ENCODE measurements at places on chromosomes 4 and X. TPM values are rescaled to one million over a fixed set of nuclear protein-coding genes. Genes with fewer than 3 reads are reported as not detected.

DNA sequence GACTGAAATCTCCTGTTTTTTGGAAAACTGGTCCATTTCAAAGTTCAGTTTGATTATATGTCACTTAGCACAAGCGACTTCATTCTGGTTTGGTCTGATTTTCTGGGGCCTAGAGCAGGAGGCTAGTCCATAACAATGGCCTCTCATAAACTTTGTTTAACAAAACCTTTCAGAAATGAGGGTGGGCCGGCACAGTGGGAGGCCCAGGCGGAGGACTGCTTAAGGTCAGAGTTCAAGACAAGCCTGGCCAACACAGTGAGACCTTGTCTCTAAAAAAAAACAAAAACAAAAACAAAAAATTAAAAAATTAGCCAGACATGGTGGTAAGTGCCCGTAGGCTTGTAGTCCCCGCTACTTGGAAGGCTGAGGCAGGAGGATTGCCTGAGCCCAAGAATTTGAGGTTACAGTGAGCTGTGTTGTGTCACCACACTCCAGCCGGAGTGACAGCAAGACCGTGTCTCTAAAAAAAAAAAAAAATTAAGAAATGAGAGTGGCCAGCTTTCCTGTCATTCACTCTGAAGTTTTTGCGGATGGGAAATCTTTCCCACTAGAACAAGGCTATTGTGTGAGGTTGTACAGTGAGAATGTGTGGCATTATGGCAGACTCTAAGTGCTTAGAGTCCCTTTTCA, 1.2 kb upstream of the PLAC8 start:
- peaks cover 40% of the 10 kb centered on the region for H3K4me1 ChIP-seq
- H3K36me3 ChIP-seq = peaks cover 7% of the 10 kb centered on the region
- H3K27me3 ChIP-seq = peaks cover 12% of the 10 kb centered on the region

DNA sequence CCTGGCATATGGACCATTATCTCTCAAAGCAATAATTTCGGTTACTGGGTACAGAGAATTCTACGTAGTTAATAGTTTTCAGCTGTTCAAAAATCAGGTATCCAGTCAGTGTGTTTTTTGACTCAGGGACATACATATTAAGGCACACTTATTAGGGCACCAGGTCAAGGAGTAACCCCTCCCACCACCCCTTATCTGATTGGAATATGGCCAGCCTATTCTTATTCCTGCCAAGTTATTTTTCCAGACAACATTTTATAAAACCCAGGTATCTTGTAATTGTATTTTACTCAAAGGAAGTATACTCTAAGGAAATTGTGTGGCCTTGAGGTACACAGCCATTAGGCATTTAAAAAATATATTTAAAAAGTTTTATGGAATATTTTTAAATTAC, 4.3 kb downstream of the ZFX start:
- no peak for DNase-seq
- H3K27ac ChIP-seq = peak overlapping the region; percentile 91
- no peaks in the 10 kb centered on the region for H3K27me3 ChIP-seq
- peaks cover 44% of the 10 kb centered on the region for H3K36me3 ChIP-seq

GRCh38 chrX:150897421-150898320, 797 bp downstream of the CD99L2 start:
- peak; percentile 13 for DNase-seq
- H3K27me3 ChIP-seq = peaks cover 15% of the 10 kb centered on the region
- peak overlapping the region; percentile 76 for H3K4me3 ChIP-seq
- peaks cover 3% of the 10 kb centered on the region for H3K4me1 ChIP-seq
- no peaks in the 10 kb centered on the region for H3K36me3 ChIP-seq

DNA sequence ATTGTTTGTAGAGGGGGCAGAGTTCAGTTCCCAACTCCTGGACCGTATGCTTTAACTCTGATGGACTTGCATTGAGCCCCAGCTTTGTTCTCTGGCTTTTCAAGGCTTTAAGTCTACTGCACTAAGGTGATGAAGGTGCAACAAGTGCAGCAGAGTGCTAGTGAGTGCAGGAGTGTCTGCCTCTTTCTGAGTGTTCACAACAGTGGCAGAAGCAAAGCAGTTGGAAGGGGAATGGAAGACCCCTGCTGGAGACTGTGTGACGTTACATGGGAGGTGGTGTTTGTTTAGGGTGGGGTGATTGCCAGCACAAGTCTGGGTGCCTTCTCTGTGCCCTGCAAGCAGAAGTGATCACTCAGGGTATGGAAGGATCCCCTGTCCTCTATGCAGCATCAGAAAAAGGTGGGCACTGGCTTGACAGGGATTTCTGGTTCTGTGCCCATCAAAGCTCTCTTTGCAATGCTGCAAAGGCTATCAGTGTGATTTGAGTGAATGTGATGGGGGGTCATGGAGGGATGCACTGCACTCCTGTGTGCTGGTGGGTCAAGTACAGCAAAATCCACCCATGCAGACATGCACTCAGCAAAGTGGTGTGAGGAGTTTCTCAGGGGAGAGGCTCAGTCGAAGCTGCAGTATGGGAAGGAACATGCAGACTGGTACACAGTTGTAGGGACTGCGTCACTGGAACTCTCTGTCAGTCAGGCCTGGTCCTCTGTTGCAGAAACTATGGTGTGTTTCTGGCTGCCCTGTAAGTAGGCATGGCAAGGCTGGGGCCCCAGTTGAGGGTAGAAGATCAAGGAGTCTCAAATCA, 70.9 kb upstream of the UGT2B7 start:
- no peaks in the 10 kb centered on the region for H3K27me3 ChIP-seq
- no peak for DNase-seq
- H3K36me3 ChIP-seq = no peaks in the 10 kb centered on the region
- H3K27ac ChIP-seq = no peak overlapping the region
- H3K4me1 ChIP-seq = no peaks in the 10 kb centered on the region

DNA sequence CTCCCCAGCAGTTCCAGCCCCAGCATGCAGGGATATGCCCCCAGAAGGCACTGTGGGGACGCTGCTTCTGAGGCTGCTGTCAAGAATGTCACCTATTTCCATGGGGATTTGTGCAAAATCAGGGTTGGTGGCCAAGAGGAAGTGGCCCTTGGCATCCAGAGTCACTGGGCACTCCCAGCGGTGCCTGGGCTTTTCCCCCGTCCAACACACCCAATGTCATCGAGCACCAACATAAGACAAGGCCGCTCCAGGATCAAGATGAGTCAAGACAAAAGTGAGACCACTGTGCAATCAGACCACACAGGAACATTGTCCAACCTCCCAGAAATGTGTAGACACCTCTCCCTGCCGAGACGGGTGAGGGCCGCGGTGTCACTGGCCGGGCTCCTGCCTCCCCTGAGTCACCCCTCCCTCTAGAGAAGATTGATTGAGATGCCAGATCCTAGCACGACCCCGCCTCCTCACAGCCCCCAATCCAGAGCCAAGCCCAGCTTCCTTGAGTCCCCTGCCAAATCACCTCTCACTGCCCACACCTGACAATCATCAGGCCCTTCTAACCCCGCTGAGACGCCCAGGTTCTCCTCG, 194.3 kb downstream of the AFAP1 start:
- no peak for DNase-seq
- peaks cover 6% of the 10 kb centered on the region for H3K4me1 ChIP-seq
- no peaks in the 10 kb centered on the region for H3K36me3 ChIP-seq
- H3K27ac ChIP-seq = no peak overlapping the region
- H3K27me3 ChIP-seq = no peaks in the 10 kb centered on the region
- H3K4me3 ChIP-seq = no peak overlapping the region

GRCh38 chrX:65598559-65599147, 64.1 kb upstream of the LAS1L start:
- no peaks in the 10 kb centered on the region for H3K27me3 ChIP-seq
- DNase-seq = no peak
- peak overlapping the region; percentile 97 for H3K27ac ChIP-seq
- no peaks in the 10 kb centered on the region for H3K36me3 ChIP-seq

- H3K27ac ChIP-seq = no peak overlapping the region
- H3K4me3 ChIP-seq = no peak overlapping the region
- H3K27me3 ChIP-seq = peaks cover 9% of the 10 kb centered on the region
- H3K4me1 ChIP-seq = peaks cover 5% of the 10 kb centered on the region
Measured at GRCh38 chr4:73533515-73534422, 52.2 kb downstream of the AFM start.

The HSFX2 gene
- not detected for total RNA-seq

The LPAR4 gene
- not detected for total RNA-seq

- H3K4me1 ChIP-seq = no peaks in the 10 kb centered on the region
- H3K4me3 ChIP-seq = no peak overlapping the region
- no peak overlapping the region for H3K27ac ChIP-seq
- no peaks in the 10 kb centered on the region for H3K36me3 ChIP-seq
- no peaks in the 10 kb centered on the region for H3K27me3 ChIP-seq
Measured at GRCh38 chr4:181372014-181372413, 871.2 kb upstream of the TENM3 start.

The VCX gene
- total RNA-seq = not detected

The FREM3 gene
- total RNA-seq = not detected

The FBXW7 gene
- 37.8 TPM for total RNA-seq

The FAM90A26 gene
- total RNA-seq = not detected

- no peaks in the 10 kb centered on the region for H3K4me1 ChIP-seq
- no peak overlapping the region for H3K27ac ChIP-seq
- H3K27me3 ChIP-seq = no peaks in the 10 kb centered on the region
- no peak overlapping the region for H3K4me3 ChIP-seq
- DNase-seq = no peak
Measured at GRCh38 chr4:105387466-105387865, 86.4 kb downstream of the PPA2 start.

- peak overlapping the region; percentile 83 for H3K27ac ChIP-seq
- H3K36me3 ChIP-seq = peaks cover 30% of the 10 kb centered on the region
- peak overlapping the region; percentile 90 for H3K4me3 ChIP-seq
- peak; percentile 22 for DNase-seq
- H3K4me1 ChIP-seq = peaks cover 22% of the 10 kb centered on the region
- no peaks in the 10 kb centered on the region for H3K27me3 ChIP-seq
Measured at GRCh38 chr4:47913861-47914219, 543 bp downstream of the NFXL1 start.

DNA sequence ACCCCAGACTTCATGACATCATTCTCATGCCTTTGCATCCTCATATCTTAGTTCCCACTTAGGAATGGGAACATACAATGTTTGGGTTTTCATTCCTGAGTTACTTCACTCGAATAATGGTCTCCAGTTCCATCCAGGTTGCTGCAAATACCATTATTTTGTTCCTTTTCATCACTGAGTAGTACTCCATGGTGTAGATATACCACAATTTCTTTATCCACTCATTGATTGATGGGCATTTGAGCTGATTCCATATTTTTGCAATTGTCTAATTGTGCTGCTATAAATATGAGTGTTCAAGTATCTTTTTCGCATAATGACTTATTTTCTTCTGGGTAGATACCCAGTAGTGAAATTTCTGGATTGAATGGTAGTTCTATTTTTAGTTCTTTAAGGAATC, 1026.8 kb downstream of the STPG2 start:
- H3K36me3 ChIP-seq = no peaks in the 10 kb centered on the region
- H3K4me3 ChIP-seq = no peak overlapping the region
- H3K27ac ChIP-seq = no peak overlapping the region
- DNase-seq = no peak
- H3K4me1 ChIP-seq = no peaks in the 10 kb centered on the region

- H3K27ac ChIP-seq = no peak overlapping the region
- no peak for DNase-seq
- H3K4me1 ChIP-seq = no peaks in the 10 kb centered on the region
- no peak overlapping the region for H3K4me3 ChIP-seq
- no peaks in the 10 kb centered on the region for H3K27me3 ChIP-seq
Measured at GRCh38 chrX:84144991-84145390, 43.0 kb downstream of the RPS6KA6 start.

- no peaks in the 10 kb centered on the region for H3K27me3 ChIP-seq
- no peak overlapping the region for H3K4me3 ChIP-seq
- peaks cover 39% of the 10 kb centered on the region for H3K36me3 ChIP-seq
- H3K27ac ChIP-seq = no peak overlapping the region
- no peak for DNase-seq
Measured at GRCh38 chrX:139784807-139785206, 76.8 kb upstream of the MCF2 start.

DNA sequence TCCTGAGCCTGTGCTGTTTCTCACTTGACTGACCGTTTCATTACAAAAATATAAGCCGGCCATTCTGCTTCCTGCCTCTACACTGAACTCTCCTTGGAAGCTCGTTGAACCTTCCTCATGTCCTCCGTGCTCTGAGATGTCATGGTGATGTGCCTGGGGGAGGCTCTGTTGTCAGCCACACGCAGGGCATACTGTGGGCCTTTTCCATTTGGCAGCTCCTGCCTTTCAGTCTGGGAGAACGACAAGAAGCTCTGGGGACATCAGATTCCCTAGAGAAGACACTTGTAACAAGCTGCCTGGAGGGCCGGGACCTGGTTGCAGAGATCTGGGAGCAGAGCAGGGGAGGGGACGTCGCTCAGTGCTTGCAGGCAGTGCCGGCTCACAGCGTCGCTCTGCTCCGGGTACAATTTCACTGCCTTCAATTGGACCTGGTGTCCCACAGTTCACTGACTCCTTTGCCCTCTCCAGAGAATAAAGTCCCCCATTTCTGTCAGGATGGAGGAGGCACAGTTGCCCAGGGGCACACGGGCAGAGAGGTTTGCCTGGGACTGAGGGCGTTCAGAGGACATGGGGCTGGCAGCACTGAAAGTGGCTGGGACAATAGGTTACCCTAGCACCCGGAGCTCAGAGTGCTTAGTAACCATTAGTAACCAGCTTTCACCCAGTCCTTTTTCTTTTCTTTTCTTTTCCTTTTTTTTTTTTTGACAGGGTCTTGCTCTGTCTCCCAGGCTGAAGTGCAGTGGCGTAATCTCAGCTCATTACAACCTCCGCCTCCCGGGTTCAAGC, 19.1 kb upstream of the MECP2 start:
- H3K4me3 ChIP-seq = no peak overlapping the region
- no peak overlapping the region for H3K27ac ChIP-seq
- H3K4me1 ChIP-seq = peaks cover 4% of the 10 kb centered on the region
- H3K36me3 ChIP-seq = no peaks in the 10 kb centered on the region

The MAMLD1 gene
- total RNA-seq = 18.4 TPM

- no peaks in the 10 kb centered on the region for H3K4me1 ChIP-seq
- H3K27me3 ChIP-seq = no peaks in the 10 kb centered on the region
- no peak overlapping the region for H3K4me3 ChIP-seq
- H3K36me3 ChIP-seq = no peaks in the 10 kb centered on the region
- H3K27ac ChIP-seq = no peak overlapping the region
Measured at GRCh38 chr4:165537028-165537648, 158.3 kb downstream of the CPE start.

The ANXA3 gene
- total RNA-seq = not detected

DNA sequence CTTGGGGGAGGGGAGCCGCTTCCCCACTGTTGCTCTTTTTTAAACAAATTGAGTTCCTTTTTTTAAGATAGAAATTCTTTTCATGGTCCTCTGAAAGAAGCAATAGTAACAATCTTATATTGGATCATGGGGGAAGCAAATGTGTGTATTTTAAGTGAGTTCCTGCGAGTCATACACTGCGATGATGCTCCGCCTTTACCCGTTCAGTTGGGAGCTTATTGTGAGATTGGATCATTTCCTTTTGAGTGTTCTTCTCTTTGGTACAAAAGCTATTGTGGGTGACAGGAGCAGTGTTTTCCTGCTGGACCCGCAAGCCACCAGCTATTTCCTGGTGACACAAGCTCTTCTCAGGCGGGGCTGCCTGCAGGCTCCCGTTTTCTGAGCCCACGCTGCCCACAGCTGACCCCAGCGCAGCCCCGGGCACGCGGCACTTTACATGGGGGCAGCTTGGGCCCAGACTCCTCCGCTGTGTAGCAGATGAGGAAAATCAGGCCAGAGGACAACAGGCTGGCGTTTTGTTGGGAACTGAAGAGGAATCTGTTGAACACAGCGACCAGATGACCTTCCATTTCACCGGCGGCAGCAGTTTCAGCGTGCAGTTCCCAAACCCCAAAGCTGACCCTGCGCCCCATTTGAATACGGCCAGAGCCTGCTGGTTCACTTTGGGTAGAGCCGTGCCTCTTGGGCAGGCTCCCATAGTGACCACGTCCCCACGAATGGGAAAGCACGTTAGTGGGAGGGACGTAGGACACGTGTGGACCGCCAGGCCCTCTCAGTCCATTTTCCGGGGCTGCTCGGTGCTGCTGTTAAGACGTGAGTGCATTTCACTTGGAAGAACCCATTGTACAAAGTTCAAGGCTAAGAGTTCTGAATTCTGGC, 12.2 kb downstream of the TADA2B start:
- H3K4me3 ChIP-seq = no peak overlapping the region
- H3K36me3 ChIP-seq = peaks cover 51% of the 10 kb centered on the region
